Subcutaneous preadipocyte (primary cell): ENCODE measurements at places on chromosomes 11 and 22. TPM values are rescaled to one million over a fixed set of nuclear protein-coding genes. Genes with fewer than 3 reads are reported as not detected.

The PATE4 gene
- total RNA-seq, result not detected in 2 replicates

The ARHGAP20 gene
- total RNA-seq, result 2.0 and 6.2 TPM in 2 replicates

The SMTNL1 gene
- total RNA-seq, result not detected in 2 replicates

The BTG4 gene
- total RNA-seq, result not detected in 2 replicates

The CLNS1A gene
- 123 and 145 TPM in 2 replicates for total RNA-seq

The OR8A1 gene
- total RNA-seq, result not detected in 2 replicates

The ABTB2 gene
- 0.39 and 0.73 TPM in 2 replicates for total RNA-seq

The OR51A7 gene
- not detected in 2 replicates for total RNA-seq

The ANO5 gene
- total RNA-seq, result not detected in 2 replicates

The TEX54 gene
- total RNA-seq, result not detected in 2 replicates

The TEX12 gene
- under 0.01 and 0.20 TPM in 2 replicates for total RNA-seq

The C22orf23 gene
- 0.37 and 0.98 TPM in 2 replicates for total RNA-seq

The FOXRED1 gene
- 12.1 and 20.7 TPM in 2 replicates for total RNA-seq

The PCNX3 gene
- 25.4 and 33.4 TPM in 2 replicates for total RNA-seq

The CHRM1 gene
- not detected in 2 replicates for total RNA-seq

The SMIM35 gene
- total RNA-seq, result not detected in 2 replicates

The GLYAT gene
- total RNA-seq, result not detected in 2 replicates

The TSG101 gene
- 37.5 and 45.6 TPM in 2 replicates for total RNA-seq

The ZP1 gene
- 0.37 and 0.98 TPM in 2 replicates for total RNA-seq

The GSTT2B gene
- 0.39 and 8.5 TPM in 2 replicates for total RNA-seq

The OR10D3 gene
- total RNA-seq, result not detected in 2 replicates
